ENCODE measurements at places on chromosomes 13 and 19. TPM values are rescaled to one million over a fixed set of nuclear protein-coding genes. Genes with fewer than 3 reads are reported as not detected.

Gene B3GNT3
- not detected for total RNA-seq

- DNase-seq = no peak
Observed at GRCh38 chr13:23600100-23600499, 29.9 kb downstream of the TNFRSF19 start.

DNA sequence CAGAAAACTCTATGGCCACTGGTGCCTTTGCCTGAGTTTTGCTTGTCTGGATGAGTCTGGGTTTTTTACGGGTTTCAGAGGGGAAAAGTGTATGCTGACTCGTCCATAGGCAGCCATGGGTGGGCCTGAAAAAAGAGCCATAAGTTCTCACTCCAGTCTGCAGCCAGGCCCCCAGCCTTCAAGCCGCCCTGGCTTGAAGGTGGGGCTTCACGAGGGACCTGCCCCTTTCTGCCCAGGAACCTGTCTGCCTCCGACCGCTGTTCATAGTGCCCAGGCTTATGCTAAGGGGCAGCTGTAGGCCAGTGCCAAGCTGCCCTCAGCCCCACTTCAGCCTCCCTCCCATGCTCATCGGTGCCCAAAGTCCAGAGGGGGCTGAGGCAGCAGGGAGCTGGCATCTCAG, 385.2 kb downstream of the PCDH9 start:
- DNase-seq = no peak

GRCh38 chr13:112693831-112694497, 4.1 kb downstream of the ATP11A start:
- DNase-seq = no peak

- no peak for DNase-seq
Observed at GRCh38 chr13:70769817-70770216, 661.6 kb upstream of the KLHL1 start.
